ENCODE measurements at places on chromosomes 12 and 14.

DNA sequence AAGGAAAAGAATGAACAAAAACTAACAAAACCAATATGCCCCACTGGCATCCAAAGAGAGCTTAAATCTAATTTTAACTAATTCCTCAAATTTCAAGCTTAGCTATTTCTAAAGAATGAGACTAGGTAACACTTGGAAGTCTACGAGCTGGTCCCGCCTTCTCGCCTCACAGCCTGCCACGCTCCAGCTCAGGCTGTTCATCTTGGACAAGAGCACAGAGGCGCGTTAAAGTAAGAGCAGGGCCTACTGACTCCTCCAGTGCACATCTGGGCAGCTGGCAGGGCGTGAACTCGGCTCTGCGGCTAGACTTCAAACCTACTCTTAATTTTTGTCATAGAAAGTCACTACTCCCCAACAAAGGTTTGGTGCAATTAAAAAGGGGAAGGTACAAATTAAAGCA lies 64.6 kb downstream of the DICER1 start:
- DNase-seq = no peak

DNA sequence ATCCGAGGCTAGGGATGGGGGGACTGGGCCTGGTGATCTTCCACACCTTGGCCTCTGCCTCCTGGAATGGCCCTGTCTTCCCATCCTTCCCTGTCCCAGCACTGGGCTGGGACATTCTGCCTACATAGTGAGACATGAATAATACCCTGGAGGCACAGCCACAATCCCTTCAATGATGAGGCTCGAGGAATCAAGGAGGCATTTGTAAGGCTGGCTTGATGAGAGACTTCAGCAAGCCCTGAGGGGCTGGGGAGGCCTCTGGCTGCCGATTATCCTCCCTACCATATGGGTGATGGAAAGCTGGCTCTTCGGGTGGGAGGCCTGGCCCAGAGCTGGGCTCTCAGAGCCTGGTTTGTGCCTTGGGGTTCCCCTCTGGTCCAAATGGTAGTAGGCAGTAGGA lies 92.5 kb downstream of the CALM1 start:
- DNase-seq = no peak

DNA sequence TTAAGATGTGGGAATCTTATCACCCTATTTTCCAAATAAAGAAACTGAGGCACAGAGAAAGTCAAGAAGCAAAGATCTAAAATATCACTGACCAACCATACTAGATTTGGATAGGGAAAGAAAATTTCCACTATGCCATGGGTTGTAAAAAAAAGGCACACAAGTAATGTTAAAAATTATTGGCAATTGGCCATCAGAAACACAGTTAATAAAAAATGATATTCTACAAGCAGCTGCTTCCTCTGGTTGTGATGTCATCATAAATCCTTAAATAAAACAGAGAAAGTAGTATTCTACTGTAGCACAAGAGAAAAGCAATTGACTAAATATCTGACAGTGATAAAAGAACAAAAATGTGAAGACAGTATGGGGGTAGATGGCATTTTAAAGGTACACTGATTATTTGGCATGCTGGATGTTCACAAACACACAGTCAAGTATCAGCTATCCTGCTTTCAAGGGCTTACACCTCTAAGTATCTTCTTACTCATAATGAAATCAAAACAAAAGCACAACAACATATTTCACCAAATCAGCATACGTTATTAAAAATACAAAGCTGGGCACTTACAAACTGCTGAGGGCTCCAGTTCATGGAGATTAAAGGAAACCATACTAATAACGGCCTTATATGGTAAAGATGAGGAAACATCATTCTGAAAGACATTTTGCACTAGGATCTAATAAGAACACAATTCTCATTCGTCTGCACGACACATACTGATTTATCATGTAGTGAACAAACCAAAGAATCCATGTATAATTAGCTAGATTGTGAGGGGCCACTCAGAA lies 45.7 kb downstream of the CORO1C start:
- DNase-seq = peak; percentile 23

DNA sequence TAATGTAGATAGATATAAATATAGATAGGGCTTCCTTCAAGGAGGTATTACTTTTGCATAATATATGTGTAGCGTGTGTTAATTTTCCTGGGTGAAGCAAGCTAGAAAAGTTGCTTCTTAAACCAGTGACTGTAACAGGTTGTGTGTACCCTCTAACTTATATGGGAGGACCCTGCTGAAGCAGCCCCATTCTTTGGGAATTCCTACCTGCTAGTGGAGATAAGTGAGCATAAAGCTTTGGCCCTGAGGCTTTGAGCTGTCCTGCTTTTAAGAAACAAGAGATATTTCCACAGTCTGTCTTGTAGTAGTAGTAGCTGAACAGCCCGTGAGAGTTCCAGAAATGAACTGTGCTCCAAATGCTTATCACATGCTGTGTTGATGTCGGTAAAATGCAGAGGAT lies 8.6 kb downstream of the RMST start:
- DNase-seq = no peak

- no peak for DNase-seq
These were observed 12.6 kb downstream of the CMTM5 start for GRCh38 chr14:23389396-23389795.

- peak; percentile 71 for DNase-seq
These were observed 589.3 kb upstream of the TMEM132C start for GRCh38 chr12:127677537-127678131.

GRCh38 chr14:21334202-21334906 lies 49.5 kb downstream of the SUPT16H start:
- no peak for DNase-seq

GRCh38 chr14:34750670-34751069 lies 36.3 kb upstream of the CFL2 start:
- no peak for DNase-seq

DNA sequence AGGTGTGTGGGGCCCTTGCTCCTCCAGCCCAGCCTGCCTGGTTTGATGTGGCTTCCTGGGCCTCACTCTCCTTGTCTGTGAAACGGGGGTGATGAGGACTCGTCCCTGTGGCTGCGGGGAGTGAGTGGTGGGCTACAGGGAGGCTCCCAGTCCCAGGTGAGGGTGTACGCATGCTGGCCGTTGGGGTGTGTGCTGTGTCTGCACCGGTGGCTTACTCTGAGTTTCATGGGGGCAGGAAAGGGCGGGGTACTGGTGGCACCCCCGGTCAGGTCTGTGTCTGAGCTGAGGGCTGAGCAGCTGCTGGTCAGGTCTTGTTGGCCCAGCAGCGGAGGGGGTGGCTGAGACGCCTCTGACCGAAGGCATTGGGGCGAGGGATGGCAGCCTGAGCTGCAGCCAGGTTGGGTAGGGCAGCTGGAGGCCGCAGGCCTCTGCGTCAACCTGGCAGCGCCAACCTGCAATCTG lies 11.2 kb downstream of the ULK1 start:
- no peak for DNase-seq

- no peak for DNase-seq
These were observed 116.6 kb upstream of the C14orf180 start for GRCh38 chr14:104462651-104463630.

GRCh38 chr14:72558721-72559120 lies 335.2 kb downstream of the DPF3 start:
- DNase-seq = no peak

DNA sequence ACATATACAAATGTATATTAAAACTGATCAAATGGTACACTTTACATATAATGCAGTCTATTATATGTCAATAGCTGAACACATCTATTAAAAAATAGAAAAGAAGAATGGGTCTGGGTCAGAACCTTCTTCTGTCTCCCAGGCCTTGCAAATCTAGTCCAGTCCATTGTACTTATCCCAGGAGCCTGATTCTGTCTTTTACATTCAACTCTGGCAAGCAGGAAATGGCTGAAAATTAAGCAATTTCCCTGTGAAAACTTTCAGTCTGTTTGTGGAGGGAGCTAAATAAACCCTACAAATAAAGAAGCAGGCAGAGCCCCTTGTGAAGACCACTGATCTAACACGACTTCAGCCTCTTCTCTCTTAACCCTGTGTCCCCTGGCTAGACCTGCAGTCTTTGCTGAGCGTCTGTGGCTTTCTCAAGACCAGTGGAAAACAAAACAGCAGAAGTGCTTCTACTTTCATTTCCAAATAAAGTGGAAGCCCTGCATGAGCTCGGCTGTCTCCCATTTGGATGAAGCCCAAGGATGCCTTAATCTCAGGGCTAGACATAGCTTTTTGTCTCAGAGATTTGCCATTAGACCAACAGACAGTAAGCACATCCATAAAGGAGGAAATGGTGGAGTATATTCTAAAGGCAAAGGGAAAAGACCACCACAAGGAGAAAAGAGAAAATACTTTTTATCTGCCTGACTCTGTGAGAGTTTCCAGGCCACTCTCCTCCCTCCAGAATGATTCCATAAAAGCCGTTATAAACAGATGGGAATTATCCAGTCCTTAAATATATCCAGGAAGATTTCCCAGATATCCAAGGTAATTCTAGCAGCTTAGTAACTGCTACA lies 48.2 kb downstream of the CRACR2A start:
- DNase-seq = no peak

DNA sequence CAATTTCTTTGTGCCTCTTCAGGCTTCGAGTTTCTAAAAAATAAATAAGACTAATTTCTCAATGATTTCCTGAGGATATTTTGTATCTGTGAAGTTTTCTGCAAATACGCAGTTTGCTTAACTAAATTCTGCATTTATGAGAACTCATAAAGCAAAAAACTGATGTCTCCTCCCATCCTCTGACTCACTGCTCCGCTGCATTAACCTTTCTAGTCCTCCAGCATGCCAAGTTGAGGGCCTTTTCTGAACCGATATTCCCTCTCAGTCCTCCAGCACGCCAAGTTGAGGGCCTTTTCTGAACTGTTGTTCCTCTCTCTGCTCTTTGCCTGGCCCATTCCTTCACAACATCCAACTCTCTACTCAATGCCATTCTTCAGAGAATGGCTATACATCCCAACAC lies 3.2 kb downstream of the IPO8 start:
- no peak for DNase-seq

- peak; percentile 9 for DNase-seq
These were observed 10.6 kb upstream of the TBPL2 start for GRCh38 chr14:55450987-55451386.

- DNase-seq = no peak
These were observed 102.0 kb downstream of the TMEM30B start for GRCh38 chr14:61179061-61179690.

DNA sequence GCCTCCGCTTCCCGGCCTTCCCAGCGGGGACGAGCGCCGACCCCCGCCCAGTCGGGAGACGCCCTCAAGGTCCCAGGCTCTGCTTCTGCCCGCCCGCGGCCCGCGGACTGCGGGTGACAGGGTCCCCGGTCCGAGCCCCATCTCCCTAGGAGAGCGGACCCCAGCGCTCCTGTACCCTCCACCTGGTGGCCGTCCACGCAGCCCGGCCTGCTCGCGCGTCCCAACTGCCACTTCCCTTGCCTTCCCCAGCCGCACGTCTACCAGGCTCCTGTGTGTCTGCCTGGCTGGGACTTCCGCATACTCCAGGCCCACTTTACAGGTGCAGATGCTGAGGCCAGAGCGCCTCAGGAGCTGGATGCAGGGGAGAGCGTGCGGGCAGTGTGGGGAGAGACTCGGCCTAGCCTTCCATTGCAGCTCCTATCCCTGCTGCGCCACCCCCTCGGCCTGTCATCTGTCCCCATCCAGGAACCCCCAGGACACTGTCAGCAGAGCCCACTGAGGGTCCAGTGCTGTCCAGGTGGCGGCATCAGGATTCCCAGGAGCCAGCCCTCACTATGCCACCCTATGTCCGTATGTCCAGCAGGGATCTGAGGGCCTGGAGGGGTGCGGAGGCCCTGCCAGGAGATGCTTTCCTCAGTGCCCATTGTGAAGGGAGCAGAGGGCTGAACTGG lies 8.0 kb upstream of the ANKRD9 start:
- DNase-seq = no peak

DNA sequence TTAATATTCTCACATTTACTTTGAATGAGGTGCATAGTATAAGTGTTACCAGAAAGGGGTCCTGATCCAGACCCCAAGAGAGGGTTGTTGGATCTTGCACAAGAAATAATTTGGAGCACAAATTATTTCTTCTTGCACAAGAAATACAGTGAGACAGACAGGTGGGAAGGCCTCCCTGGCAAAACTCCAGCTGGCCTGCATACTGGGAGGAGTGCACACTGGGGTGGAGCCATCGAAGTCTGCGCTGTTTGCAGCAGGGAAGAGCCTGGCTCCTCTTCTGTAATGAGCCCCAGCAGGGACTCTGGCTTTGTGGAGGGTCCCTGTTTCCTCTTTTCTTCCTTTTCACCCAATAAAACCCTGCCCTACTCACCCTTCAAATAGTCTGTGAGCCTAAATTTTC lies 141.6 kb downstream of the GLT1D1 start:
- no peak for DNase-seq

- peak; percentile 51 for DNase-seq
These were observed 50.2 kb downstream of the MYF5 start for GRCh38 chr12:80766897-80767296.

DNA sequence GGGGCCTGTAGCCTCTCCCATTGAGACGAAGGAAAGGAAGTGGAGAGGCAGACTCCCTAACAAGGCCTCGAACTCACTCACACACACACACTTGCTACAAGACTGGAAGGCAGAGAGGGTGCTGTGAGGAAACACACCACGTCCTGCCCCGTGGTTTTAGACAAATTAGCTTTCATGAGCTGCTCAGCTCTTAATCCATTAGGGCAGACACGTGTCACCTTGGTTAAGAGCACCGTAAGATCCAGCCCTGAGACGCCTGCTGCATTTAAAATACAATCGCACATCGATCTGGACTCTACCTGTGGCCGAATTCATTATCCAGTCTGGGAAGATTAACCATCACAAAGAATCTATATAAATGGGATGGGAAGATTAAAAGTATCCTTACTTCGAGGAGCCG lies 72.0 kb downstream of the RIMBP2 start:
- no peak for DNase-seq

DNA sequence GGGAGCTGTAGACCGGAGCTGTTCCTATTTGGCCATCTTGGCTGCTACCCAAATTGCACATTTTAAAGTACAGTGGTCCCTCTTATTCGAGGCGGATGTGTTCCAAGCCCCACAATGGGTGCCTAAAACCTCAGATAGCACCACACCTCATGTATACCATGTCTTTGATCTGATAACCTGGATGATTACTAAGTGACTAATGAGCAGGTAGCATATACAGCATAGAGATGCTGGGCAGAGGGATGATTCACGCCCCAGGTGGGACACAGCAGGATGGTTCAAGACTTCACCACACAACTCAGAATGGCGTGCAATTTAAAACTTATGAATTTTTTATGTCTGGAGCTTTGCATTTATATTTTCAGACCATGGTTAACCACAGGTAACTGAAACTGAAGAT lies 255.0 kb downstream of the AKAP6 start:
- no peak for DNase-seq

DNA sequence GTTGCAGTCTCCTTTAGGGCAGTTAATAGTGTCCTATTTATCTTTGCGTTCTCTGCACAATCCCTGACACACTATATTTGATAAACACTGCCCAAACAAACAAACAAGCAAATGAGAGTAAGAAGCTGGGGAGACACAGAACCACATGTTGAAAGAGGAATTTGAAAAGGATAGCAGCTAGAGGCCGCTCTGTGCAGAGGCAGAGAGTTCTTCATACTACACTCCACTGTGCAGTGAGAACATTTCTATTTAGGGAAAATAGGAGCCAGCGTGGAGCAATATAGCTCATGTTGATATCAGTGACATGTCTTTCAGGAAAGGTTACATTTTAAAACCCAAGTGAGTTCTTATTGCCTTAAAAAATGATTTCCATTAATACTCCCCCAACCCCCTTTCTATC lies 140.3 kb upstream of the SEL1L start:
- no peak for DNase-seq

All from GM12865 (cell line).